ENCODE measurements at places on chromosomes 12 and 14.

- no peak for DNase-seq
These were observed 92.1 kb upstream of the KRR1 start for GRCh38 chr12:75603475-75603874.

DNA sequence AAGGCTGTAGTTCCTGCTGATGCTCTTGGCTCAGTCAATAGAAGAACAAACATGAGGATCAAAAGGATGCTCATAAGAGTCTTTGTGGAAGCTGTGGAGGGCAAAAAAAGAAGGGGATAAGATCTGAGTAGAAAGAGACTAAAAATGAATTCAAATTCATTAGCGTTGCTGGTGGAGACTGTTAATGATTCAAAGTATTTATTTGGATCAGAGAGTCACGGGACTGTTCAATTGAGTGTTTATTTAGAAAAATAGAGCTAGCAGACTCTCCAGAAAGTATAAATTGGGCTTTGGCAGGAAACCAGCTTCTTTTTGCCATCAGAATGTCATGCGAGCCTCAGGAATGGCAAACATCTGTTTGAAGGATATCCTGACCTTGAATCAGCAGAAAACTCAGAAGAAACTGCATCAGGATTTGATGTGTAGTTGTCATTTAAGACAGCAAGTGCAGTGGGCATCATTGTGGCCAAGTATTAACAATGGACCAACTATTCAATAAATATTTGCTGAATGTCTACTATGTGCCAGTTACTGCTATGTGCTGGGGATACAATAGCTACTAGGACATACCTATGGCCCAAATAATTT lies 126.4 kb downstream of the TBC1D30 start:
- DNase-seq: no peak

DNA sequence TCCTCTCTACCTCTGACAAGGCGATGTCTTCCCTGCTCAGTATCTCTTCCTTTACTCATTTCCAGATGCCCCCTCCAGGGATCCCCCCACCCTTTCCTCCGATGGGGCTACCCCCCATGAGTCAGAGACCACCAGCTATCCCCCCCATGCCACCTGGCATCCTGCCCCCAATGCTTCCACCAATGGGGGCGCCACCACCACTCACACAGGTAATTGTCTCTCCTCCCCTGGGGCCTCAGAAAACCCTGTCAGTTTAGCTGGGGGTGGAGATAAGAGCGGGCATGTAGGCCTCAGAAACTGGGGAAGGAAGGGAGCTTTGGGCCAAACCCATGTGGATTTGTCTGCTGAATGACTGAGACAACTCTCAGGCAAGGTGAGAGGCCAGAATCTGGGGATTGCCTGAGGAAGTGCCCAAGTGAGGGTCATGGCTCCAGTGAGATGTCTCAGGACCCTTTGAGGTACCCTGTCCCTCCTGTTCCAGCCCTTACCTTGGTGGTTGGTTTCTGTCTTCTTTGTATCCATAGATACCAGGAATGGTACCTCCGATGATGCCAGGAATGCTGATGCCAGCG lies 8.1 kb downstream of the PRPF40B start:
- DNase-seq: no peak

DNA sequence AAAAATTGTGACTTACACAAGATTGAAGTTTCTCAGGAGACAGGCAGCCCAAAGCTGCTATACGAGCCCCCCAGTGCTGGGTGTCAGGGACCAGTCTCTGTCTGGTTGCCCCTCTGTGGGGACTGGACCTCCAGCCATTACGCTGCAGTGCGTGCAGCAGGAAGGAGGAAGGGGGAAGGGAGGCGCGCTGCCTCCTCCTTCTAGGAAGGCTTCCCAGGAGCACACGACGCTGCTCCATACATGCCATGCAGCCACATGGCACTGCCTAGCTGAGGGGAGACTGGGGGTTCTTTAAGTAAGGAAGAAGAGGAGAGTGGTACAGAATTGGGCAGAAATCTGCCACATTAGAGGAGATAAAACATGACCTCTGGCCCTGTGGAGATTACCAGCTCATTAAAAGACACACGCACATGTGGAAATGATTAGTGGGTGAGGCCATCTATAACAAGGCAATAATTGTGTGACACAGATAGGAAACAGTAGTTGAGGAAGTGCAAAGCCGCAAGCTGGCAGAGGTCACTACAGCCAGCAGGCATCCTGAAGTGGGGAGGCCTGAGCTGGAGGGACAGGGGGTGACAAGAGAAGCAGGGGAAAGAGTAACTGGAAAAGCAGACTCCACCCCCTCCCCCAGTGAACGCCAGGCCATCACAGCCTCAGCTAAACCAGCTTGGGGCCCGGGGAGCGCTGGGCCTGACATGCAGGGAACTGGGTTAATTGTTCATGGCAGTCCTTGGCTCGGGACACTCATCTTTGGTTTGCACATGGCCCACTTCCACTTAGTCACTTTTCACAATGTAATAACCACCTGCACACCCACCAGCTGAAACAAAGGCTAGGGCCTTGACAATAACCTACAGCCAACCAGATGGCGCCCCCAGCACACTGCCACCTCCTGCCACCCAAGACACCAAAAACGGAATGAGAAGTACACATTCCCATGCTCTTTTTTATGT lies 39.6 kb downstream of the CCDC88C start:
- peak; percentile 75 for DNase-seq

- no peak for DNase-seq
These were observed 110.4 kb downstream of the TMTC1 start for GRCh38 chr12:29673346-29673745.

GRCh38 chr12:8011331-8011730 lies 21.2 kb upstream of the FOXJ2 start:
- no peak for DNase-seq

DNA sequence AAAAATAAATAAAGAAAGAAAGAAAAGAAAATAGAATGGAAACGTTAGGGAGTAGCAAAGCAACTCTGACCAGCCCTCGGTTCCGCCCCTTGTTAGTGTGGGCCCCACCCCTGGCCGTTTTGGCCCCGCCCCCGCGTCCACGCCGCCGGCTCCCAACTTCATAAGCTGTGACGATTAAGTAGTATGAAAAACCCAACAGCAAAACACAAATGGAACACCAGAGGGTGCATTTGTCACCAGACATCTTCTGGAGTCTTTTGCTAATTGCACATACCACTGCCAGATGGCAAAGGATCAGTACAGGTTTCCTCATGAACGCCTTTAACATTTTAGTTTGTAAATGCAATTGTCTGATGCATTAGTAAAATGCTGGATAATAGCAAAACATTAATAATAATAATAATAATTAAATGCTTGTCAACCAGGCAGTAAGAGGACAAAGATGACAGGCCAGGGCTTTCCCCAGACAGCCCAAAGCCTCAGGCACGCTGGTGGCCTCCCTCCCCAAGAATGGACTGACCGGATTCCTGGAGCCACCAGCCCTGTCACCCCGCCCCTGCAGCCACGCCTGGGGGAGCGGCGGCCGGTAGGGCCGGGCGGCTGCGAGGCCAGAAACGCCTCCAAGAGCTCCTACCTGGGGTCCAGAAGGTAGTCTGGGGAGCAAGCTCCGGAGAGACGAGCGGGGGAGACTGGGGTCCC lies 23.6 kb downstream of the HSP90AA1 start:
- peak; percentile 96 for DNase-seq
